ENCODE measurements at places on chromosomes 11 and 22.

- no peak for DNase-seq
These were observed 769.6 kb downstream of the NTM start for GRCh38 chr11:132140056-132140455.

- DNase-seq: peak; percentile 37
These were observed 2.4 kb downstream of the C11orf96 start for GRCh38 chr11:43944761-43945311.

DNA sequence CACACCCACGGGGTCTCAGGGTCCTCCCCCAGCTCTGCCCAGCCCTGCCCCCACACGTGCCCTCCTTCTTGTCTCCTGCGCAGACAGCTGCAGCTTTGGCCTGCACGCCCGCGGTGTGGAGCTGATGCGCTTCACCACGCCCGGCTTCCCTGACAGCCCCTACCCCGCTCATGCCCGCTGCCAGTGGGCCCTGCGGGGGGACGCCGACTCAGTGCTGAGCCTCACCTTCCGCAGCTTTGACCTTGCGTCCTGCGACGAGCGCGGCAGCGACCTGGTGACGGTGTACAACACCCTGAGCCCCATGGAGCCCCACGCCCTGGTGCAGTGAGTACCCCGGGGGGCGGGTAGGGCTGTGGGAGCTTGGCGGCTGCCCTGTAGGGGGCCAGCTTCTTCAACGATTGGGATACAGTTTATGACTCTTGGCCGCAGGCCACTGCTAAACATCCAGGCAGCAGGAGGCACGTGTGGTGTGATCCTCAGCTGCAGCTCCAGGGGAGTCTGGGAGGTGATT lies 30.8 kb downstream of the ST14 start:
- no peak for DNase-seq

DNA sequence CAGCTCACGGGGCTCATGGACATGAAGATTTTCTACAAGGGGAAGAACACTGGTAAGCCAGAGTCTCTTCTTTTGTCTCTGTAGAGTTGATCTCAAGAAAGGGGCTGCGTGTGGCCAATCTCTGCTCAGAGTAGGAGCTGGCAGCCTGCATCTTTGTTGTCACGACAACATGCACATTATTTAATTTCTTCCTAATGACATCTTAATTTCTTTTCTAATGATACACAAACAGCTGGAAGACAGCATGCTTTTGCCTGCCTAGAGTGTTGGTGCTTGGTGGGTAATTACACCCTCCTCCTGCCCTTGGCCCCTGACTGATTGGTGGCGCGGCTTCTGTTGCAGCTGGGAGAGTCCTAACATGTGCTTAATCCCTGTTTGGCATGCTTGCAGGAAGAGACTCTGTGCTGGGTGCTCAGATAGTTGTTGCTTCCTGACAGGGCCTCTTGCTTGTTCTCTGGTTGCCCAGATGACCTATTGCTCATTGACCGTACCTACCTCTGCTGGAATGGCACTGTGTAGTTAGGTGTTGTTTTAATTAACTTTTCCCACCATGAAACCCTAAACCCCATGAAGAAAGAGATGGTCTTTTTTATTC lies 106.9 kb upstream of the SORL1-AS1 start:
- no peak for DNase-seq

DNA sequence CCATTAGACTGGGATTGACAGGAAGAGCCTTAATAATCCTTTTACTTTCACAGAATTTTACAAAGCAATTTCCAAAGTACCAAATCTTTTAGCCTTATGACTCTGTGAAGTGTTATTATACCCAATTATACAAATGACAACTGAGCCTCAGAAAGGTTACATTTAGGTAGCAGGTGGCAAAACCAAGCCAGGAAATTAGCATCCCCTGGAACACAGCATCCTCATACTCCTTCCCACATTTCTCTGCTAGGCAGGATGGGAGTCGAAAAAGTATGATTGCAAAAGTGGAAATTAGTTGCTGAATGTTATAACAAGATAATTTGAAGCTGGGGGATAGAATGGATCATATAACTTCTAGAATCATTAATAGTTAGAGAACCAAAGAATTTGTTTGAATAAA lies 359.7 kb upstream of the PDGFD start:
- no peak for DNase-seq

- no peak for DNase-seq
These were observed 5.5 kb upstream of the DNAL4 start for GRCh38 chr22:38799265-38800002.
